ENCODE measurements at places on chromosomes 1 and 21. TPM values are rescaled to one million over a fixed set of nuclear protein-coding genes. Genes with fewer than 3 reads are reported as not detected.

The KRTAP10-11 gene
- not detected for polyA plus RNA-seq

The RORC gene
- 1.1 TPM for polyA plus RNA-seq

GRCh38 chr1:229268505-229268904, 2.4 kb upstream of the RAB4A start:
- DNase-seq, result no peak

DNA sequence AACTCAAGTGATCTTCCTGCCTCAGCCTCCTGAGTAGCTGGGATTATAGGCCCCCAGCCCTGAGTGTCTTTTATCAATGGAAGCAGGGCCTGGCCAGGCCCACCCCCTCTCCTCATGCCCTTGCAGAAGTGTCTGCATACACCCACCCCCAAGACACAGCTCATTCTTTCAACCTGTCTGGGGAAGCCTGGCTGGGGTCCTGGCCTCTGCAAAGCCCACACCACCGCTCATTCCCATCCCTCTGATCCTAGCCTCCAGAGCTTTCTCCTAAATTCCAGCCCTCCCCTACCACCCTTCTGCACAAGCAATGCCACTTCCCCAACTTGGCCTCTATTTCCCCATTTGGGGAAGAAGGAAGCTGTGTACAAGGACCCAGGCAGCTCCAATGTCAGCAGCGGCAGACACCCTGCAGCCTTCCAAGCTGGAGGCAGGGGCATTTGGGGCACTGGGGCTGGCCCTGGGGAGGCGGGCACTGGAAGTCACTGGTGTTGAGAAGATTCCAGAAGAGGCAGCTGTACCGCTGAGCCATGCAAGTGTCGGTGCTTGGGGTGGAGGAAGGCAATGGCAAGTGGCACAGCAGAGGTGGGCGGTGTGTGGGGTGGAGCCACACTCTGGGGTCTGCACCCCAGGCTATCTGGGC, 33.7 kb upstream of the ARF1 start:
- DNase-seq, result no peak

GRCh38 chr1:2025491-2025981, 6.4 kb downstream of the GABRD start:
- DNase-seq, result no peak

- no peak for DNase-seq
Observed at GRCh38 chr1:88946861-88947260, 45.6 kb downstream of the KYAT3 start.

DNA sequence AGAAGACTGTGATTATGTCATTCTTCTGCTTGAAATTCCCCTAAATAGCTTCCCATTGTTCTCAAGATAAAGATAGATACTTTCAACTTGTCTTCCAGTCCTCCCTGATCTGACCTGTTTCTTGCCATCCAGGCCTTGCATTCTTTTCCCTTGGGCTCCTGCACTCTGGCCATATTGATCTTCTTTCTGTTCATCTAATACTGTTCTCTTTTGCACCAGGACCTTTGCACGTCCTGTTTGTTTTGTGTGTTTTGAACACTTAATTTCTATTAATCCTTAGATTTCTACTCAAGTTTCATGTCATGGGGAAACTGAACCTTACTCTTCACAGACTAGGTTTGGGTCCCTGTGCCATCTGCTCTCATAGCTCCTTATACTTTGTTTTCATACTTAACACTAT, 65.1 kb downstream of the MAGI3 start:
- DNase-seq, result no peak

DNA sequence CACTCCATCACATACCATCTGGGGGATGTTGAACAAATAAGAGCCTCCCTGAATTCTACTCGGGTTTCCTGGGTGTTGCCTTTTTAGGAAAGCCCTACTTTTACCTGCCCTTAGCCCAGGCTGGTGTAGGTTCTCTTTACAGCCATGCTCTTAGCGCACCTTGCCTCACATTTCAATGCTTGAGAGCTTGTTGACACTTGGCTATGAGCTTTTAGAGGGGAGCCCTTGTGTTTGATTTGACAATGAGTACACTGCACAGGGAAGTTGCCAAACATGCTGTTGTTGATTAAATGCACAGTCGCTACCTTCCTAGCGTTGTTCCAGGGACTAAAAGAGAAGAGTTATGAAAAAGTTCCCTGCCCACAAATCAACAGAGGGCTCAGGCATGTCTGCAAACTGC, 103.8 kb downstream of the TRABD2B start:
- DNase-seq, result no peak

DNA sequence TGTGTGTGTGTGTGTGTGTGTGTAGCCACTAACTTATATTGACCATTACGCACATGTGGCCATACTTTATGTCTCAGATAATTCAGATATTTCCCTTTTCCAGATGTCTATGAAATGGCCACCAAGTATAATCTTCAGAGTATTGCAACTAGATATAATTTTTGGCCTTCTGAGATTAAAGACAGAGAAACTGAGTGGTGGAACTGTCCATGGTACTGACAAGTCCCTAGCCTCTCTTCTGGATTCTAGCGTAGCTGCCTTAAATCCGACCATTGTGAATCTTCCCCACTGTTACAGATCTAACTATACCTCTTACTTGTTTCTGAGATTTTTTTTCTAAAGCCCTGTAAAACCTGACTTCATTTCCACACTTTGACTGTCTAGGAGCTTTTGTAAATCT, 100.0 kb upstream of the SERTAD4 start:
- peak; percentile 18 for DNase-seq

GRCh38 chr1:184843732-184844495, 89.3 kb upstream of the EDEM3 start:
- no peak for DNase-seq

GRCh38 chr1:41668967-41669366, 184.5 kb upstream of the EDN2 start:
- no peak for DNase-seq

DNA sequence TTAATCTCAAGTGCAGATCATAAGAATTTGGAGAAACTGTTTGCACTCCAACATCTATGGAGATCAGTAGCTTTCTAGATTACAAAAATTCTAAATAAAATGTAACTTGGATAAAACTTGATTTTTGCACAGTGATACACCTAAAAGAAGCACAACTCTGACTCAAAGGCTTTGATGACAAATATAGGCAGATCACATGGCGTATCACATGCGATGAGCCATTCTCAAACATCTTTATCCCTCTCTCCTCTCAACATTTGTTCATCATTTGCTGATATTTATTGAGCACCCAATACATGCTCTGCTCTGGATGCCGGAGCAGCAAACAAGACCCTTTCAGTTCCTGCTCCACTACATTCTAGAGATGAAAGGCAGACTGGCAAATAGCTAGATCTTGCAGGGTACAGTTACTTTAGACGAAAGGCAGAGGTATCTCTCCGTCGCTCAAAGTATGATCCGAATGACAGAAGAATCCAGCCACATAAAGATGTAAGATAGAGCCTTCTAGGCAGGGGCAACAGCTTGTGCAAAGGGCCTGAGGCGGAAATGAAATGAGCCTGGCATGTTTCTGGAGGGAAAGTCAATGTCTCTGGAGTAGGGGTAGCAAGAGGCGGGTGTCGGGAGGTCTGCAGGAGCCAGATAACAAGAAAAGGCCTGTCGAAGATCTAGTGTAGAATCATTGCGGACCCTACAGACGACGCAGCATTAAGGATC, 145.8 kb upstream of the ERRFI1 start:
- DNase-seq, result no peak

DNA sequence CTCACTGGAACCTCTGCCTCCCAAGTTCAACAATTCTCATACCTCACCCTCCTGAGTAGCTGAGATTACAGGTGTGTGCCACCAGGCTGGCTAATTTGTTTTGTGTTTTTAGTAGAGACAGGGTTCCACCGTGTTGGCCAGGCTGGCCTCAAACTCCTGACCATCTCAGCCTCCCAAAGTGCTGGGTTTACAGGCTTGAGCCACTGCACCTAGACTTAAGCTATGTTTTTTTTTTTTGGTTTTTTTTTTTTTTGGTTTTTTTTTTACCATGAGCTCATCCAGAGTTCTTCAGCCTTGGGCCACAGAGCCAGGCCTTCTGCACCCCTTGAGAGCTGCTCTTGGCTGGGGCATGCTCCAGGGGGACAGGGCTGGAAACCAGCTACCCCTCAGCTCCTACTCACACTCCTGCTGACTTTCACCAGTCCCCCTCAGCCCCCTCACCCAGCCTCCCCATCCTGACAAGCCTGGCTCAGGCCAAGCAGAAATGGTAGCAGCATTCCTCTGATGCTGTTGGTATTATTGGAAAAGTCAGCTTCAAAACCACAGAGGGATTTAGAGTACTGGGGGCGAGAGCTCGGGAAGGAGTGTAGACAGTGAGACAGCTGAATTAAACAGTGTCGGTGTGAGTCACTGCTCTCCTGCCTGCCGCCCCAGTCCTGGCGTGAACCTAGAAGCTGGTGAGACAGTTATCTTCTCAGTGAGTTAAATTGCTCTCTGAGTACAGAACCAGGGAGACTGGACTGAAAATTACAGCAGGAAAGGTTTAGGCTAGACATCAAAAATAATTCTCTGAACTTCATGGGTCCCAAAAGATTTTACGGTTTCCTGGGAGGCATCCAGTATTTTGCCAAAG, 63.7 kb downstream of the NAV1 start:
- DNase-seq, result no peak

DNA sequence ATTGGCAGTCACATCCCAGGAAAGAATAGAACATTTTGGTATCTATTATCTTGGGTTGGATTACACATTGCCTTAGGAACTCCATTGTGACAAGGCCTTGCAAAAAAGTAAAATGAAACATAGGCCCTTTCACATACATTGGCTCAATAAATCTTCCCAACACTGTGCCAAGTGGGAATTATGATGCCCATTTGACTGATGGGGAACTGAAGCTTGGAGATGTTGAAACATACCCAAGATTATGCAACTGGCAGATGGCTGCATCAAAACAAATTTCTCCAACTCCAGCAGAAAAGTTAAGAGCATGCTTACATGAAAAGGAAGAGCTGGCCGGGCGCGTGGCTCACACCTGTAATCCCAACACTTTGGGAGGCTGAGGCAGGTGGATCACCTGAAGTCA, 26.9 kb downstream of the PLEKHO1 start:
- DNase-seq, result no peak

DNA sequence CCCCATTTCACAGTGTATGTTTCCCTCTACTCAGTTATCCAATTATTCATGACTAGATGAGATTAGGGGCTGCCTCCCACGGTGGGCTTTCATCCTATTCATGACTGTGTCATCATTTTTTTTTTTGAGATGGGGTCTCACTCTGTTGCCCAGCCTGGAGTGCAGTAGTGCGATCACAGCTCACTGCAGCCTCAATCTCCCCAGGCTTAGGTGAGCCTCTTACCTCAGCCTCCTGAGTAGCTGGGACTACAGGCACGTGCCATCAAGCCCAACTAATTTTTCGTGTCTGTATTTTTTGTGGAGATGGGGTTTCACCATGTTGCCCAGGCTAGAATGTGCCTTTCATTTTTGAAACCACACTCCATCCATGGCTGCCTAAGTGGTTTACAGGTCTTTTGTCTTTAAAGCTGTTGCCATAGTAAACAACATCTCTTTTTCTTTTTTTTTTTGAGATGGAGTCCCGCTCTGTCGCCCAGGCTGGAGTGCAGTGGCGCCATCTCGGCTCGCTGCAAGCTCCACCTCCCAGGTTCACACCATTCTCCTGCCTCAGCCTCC, 60.0 kb downstream of the PIK3CD start:
- DNase-seq, result no peak

Data from right renal pelvis (tissue), 4 donors.